Stimulated activated CD8-positive, alpha-beta memory T cell treated with anti-CD3 and anti-CD28 coated beads, Interleukin-4, amount 100 ng/mL, for 1 hour (primary cell): ENCODE measurements at places on chromosomes 7 and 10.

DNA sequence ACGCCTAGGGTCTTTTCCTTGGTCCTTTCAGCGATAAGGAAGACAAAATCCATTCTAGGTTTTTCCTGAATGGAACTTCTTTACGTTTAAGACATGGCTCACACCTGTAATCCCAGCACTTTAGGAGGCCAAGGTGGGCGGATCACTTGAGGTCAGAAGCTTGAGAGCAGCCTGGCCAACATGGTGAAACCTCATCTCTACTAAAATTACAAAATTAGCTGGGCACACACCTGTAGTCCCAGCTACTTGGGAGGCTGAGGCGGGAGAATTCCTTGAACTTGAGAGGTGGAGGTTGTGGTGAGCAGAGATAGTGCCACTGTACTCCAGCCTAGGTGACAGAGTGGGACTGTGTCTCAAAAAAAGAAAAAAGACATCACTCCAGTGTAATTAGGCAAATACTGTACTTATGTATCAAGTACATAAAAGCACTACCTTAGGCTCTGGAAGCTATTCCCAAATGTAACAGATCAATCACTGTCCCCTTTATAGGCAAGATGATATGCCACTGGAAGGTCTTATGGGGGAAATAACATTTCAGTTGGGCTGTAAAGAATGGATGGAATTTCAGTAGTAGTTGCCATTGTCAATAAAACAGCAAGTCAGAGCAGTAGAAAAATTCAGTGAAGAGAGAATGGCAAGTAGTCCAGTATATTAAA is 5.7 kb downstream of the STK17A start:
- no peak for DNase-seq

GRCh38 chr10:47409866-47410256 is 25.8 kb upstream of the ZNF488 start:
- DNase-seq: no peak

- no peak for DNase-seq
These were observed 33.9 kb downstream of the BCAP29 start for GRCh38 chr7:107613948-107614347.

DNA sequence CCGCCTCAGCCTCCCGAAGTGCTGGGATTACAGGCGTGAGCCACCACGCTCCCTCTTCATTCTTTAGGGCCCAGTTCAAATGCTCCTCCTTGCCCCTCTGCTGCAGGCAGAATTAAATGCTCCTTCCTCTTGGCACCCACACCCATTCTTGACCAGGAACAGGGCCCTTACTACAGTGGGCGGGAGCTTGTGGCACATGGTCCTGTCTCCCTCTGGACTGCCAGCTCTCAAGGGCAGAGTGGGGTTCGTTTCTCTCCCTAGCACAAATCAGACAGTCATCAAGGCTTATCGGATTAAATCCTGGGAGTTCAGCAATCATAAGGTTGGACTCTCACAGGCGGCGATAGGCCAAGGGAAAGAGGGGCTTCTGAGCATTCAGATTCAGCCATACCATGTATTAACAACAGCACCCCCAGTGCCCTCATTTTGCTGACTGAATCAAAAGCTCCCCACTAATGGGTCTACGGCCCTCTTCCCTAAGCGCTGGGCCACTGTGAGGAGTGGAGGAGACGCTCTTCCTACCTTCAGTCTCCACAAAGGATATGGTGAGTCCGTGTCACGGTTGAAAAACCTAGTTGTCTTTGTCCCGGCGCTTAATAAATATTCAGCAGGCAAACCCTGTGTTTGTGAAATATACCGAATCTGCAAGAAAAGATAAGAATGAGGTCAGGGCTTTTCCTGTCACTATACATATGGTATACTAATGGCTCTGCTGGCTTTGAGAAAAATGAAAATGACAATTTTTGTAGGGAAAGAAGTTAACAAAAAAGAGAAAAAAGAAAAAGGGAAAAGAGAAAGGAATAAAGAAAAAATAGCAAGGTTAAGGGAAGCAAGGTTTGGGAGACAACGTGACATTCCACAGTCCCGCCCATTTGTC is 107.4 kb downstream of the CLEC2L start:
- no peak for DNase-seq

GRCh38 chr7:79118143-79118542 is 335.3 kb downstream of the MAGI2 start:
- no peak for DNase-seq

DNA sequence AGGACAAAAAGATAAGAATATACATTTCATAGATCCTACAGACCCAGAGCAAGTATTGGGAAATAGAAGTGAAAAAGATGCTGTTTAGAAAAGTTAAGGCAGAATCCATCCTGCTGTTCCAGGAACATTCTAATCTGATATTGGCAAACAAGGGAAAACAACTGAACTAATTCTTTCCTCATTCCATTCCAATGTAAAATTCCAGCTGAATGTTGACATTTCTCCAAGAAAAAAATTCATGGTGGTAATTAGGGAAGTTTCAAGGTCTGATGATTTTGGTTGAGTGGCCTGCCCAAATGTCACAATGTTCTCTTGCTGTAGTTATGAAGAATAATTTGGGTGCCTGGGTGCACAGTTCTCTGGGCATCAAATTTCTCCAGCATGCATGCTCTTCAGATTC is 15.2 kb downstream of the PIP start:
- no peak for DNase-seq

GRCh38 chr10:1208366-1209311 is 152.5 kb downstream of the WDR37 start:
- no peak for DNase-seq

DNA sequence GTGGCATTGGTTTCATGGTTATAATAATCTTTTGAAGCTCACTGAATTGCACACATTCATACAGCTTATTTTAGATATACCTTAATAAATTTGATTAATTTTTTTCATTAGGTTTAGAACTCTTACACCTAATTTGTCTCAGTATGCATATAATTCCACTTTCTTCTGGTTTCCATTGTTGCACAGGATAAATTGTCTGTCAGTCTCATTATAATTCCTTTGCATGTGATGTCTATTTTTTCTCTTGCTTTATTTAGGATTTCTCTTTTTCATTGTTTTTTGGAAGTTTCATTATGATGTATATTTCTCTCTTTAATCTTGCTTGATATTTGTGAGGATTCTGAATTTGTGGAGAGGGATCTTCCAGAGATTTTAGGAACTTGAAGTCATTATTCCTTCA is 84.7 kb downstream of the ARL5B start:
- DNase-seq: no peak

GRCh38 chr7:20777377-20778062 is 9.2 kb downstream of the SP8 start:
- DNase-seq: no peak

- DNase-seq: no peak
These were observed 80.4 kb downstream of the AUTS2 start for GRCh38 chr7:69678494-69679187.

GRCh38 chr10:12766223-12766622 is 235.3 kb downstream of the CCDC3 start:
- DNase-seq: no peak

- DNase-seq: no peak
These were observed 5.7 kb downstream of the CYTH3 start for GRCh38 chr7:6266699-6267098.

DNA sequence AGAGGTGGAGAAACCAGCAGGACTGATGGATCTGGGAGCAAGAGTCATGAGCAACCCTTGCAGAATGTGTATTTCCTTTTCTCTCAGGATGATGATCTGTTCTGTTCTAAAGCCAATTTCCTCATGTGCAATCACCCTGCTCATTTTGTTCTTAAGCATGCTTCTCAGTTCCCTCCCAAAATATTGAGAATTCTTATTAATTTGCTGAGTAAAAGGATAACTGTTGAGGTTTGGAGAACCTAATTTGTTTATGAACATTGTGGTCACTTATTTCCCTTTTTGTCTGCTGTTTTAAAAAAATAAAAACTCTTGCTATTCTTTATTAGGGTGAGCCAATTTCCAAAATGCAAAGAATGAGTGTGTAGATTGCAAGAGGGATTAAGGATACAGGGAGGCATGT is 106.8 kb downstream of the APBB1IP start:
- DNase-seq: no peak

- no peak for DNase-seq
These were observed 5.2 kb downstream of the GHRHR start for GRCh38 chr7:30968747-30969603.

DNA sequence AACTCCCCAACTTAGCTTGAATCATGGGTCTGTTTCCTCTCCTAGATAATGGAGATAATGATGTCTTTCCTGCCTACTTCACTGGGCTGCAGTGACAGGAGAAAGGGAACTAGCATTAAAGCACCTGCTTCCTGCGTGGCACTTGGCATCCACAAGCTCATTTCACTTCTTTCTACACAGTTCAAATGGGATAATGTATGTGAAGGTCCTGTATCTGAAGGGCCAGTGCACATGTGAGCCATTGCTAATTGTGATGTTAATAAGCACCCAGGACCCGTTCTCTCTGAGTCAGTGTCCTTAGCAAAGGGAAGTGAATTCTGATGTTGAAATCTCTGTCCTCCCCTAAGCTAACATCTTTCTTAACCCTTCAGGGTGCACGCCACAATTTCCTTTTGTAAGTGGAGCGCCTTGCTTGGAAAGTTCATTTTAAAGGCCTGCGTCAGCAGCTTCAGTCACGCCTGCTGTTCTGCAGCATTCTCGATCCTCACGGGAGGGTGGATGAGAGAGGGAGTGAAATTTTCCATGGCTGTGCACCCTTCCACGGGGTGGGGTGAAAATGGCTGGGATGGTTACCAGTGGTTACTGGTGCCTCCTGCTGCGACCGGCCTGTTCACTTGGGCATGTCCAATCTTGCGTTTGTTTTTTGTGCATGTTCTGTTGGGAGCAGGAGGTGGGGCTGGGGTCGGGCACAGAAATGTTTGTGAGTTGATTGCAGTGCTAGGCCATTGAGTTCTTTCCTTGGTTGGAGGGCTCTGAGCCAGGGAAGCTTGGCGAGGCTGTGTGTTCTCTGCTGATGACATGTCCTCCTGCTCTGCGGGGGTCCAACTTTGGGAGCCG is 59.2 kb downstream of the HK1 start:
- DNase-seq: no peak

- no peak for DNase-seq
These were observed 37.1 kb downstream of the TMEM229A start for GRCh38 chr7:123995617-123996326.
